ENCODE measurements at places on chromosomes 7 and 10.

GRCh38 chr10:129532838-129533237 is 65.8 kb downstream of the MGMT start:
- no peak for DNase-seq

DNA sequence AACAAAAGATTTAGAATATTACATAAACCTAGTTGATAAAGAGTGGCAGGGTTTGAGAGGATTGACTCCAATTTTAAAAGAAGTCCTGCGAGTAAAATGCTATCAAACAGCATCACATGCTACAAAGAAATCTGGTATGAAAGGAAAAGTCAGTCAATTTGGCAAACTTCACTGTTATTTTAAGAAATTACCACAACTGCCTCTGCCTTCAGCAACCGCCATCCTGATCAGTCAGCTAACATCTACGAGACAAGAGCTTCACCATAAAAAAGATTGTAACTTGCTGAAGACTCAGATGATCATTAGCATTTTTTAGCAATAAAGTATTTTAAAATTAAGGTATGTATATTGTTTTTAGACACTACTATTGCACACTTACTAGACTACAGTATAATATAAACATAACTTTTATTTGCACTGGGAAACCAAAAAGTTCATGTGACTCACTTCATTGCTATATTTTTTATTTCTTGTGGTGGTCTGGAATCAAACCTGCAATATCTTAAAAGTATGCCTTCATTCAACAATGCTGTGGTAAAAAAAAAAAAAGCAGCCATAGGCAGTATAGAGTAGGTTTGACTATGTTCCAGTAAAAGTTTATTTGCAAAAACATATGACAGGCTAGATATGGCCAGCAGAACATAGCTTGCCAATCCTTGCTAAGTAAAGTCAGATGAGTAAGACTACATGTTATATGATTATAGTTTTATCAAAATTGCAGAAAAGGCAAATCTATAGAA is 74.4 kb downstream of the GLCCI1 start:
- DNase-seq = no peak

- DNase-seq = no peak
Observed at GRCh38 chr10:100826031-100826651, 80.8 kb downstream of the PAX2 start.

- DNase-seq = no peak
Observed at GRCh38 chr7:121214657-121215056, 114.1 kb upstream of the WNT16 start.

DNA sequence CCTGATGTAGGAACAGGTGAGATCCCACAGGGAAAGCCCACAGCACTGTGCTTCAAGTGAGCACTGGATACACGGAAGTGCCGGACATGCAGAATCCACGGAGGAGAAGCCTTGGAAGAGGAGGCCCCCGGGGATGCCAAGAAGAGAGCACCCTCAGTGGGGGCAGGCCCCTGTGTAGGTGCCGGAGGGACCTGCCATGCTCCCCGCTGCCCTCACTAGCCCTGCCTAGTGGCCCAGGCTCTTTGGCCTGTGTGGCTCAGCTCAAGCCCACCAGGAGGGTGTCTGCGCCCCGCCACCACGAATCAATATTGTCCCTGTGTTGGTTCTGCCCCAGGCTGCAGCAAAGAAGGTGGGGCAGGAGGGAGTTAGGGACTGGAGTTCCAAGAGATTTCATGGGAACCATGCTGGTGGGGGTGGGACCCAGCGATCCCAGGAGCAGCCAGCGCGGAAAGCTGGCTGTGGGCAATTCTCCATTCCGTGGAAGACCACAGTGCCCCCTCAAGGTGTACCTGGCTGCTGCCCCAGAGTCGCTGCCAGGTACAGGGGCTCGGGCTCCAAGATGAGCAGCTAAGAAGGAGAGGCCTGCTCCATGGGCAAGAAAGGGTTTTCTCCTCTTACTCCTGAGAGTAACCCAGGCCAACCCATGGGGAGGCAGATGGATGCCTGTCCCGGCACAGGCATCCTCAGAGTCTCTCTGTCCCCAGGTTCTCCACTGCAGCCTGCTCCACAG is 34.9 kb upstream of the LEP start:
- no peak for DNase-seq

DNA sequence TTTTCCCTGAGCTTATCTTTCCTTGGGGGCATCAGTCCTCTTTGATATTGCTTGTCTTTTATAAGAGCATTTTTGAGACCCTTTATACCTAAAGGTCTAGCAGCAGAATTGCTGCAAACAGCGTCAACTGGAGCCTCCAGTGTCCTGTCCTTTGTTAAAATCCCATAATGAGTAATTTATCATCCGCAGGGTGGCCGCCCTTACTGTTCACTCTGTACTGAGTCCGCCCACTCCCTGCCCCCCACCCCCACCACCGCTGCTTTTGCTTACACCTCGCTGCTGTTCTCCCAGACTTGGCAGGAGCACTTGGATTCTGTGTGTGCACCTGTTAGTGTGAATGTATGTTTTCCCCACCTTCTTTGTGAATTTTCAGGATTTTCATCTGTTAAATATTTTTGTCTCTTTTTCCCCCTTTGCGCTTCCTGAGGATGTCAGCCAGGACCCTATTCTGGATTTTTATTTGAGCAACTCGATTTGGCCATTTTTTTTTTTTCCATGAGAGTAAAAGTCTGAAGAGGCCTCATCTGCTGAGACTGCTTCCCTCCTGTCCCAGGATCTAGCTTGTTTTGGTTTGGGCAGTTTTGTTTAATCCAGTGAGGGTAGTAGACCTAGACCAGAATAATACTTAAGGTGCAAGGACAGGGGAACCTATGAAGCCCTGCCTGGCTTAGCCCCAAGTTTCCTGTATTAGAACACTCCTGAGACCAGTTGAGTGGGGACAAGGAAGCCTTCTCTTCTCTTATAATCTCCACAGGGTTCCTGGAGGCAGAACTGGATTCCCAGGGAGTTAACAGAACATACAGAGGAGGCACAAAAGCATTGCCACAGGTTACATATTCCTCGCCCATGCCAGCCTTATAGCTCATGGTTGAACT is 8.2 kb downstream of the AGFG2 start:
- no peak for DNase-seq

DNA sequence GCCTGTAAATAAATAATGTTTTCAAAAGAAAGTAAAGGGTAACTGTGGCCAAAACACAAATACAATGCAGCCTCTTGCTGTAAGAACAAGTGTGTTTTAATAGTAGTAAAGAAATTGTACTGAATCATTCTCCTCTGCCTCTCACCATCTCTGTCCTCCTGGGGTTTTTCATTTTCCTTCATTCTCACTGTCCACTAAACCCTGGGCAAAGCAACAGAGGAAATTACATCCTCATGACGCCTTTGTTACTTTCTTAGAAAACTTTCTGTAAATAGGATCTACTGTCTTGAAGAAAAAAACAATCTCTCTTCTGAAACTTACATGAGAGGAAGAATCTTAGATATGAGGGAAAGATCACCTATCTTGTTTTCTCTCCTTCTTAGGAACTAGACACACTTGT is 54.6 kb downstream of the ASB4 start:
- DNase-seq = no peak

DNA sequence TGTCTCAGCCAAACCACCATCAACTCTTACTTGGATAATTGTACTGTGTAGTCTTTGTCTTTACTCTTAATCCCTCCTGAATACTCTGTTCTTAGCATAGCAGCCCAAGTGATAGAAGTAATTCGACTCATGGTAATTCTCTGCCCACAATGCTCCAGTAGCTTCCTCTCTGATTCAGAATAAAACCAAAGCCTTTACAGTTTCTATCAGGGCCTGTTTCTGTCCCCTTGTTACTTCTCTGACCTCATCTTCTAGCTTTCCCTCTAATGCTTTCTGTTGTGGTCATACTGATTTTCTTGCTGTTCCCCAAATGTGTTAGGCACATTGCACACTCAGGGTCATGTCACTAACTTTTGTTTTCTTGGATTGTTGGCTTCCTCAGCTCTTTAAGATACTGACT is 8.0 kb downstream of the ZNF518A start:
- DNase-seq = no peak

DNA sequence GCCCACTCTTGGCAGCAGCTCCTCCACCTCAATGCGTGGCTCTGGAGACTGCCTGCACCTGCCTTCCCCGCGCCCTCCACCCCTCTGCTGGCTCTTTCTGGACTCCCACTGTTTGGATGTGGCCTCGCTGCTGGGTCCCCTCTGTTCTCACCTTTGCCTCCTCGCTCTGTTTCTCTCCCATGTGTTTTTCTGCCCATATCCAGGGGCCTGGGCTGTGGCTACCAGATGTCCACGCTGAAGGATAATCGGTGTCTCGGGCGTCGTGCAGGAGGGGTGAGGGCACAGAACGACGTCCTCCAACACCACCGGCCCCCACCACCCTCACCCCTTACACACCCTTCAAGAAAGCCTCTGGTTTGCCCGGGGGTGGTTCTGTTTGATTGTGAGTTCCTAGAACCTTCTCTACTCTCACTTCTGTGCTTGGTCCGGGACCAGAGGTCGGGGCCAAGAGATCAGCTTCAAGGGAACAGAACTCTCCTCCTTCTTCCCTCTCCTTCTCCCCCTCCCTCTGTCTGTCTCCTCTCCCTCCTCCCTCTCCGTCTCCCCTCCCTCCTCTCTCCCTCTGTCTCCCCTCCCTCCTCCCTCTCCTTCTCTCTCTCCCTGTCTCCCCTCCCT is 31.7 kb downstream of the AP5Z1 start:
- no peak for DNase-seq

GRCh38 chr7:36945612-36946400 is 221.5 kb upstream of the AOAH start:
- DNase-seq = no peak

DNA sequence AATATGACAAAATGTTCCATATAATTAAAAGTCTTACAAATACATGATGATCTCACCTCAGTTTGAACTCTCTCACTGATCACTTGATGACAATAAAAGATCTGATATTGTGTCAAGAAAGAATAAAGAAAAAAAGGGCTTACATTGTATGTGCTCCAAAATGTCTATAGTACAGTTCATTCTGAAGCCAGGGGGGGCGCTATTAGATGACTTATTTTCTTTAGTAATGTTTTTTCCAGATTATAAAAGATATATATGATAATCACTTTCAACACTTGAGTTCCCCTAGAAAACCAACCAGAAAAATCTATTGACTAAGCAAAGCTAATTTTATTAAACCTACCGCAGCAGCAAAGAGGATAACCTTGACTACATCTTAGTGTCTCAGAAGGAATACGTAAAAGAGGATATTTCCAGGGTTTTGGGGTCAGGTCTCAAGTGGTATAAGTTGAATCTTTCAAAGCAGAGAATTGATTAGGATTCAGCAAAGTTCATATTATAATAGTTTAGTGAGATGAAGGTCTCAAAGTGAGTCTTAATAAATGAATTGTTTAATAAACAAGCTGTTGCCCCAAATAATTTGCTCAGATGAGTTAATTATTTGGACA is 55.8 kb downstream of the PTN start:
- DNase-seq = no peak

- DNase-seq = no peak
Observed at GRCh38 chr10:79239275-79239779, 107.9 kb upstream of the PPIF start.

GRCh38 chr7:88224601-88225275 is 4.9 kb upstream of the SRI start:
- no peak for DNase-seq

Data from activated naive CD4-positive, alpha-beta T cell (primary cell).